MM.1S (cell line): ENCODE measurements at places on chromosomes 16 and 17.

DNA sequence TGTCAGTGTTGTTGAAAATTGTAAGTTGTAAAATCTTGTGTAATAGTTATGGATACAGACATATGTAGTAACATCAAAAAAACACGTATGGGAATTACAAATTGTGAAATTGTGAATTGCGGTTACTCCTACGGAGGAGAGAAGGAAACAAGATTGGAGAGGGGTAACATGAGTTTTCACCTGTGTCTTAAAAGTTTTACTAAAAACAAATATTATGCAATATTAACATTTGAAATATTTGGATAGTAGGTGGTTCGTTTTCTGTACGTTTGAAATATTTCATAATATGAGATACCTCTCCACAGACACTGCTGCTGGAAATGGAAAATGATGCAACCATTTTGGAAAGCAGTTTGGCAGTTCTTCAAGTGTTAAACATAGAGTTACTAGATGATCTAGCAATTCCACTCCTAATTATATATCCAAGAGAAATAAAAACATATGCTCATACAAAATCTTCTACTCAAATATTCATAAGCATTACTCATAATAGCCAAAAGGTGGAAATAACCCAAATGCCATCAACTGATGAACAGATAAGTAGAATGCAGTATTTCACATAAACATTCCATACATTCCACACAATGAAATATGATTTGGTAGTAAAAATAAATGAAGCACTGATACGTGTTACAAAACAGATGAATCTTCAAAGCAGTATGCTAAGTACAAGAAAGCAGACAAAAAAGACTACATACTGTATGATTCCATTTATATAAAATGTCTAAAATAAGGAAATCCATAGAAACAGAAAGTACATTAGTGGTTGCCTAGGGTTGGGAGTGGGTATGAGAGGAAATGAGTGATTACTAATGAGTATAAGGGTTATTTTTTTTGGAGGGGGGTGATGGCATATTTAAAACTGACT, 40.7 kb upstream of the ABCA10 start:
- no peak for DNase-seq

DNA sequence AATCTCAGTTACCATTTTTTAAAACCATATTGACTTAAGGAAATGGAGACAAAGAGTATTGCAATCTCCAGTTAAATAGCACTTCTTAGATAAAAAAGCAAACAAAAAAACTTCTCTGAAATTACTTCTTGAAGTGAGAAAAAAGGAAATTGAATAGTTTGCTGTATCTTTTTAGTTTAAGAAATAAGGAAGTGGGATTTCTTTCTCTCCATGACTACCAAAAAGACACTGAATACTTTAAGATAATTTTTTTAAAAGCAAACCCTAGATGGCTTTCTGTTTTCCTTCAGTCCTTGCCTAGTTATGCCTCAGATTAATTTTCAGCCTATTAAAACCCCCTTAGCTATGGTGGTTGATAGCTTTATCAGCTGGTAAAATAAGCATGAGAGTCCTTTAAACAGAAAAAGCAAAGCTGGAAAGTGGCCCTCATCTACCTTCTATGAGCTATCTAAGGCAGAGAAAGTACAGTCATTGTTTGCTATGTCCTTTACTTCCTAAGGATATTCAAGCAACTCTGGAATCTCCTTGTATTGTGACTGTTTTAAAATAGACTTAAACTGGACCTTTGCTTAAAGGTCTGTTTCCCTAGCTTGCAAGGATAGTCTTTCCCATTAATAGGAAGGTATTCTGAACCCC, 28.6 kb downstream of the TPPP3 start:
- no peak for DNase-seq

DNA sequence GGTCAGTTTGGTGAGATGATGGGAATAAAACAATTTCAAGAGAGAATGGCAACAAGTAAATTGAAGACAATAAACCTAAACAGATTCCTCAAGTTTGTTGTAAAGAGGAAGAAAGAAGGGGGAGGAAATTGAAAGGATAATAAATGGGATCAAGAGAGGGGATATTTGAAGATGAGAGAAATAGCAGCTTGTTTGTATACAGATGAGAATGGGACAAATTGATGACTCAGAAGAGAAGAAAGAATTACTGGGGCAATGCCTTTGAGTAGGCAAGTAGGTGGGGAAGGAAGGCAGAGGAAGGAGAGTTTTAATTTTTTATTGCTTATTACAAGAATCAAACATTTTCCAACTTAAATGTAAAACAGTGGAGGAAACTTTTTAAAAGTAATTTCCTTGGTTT, 98.3 kb downstream of the CHD9 start:
- DNase-seq: no peak

GRCh38 chr16:70573451-70574121, 50.0 kb downstream of the SF3B3 start:
- no peak for DNase-seq

DNA sequence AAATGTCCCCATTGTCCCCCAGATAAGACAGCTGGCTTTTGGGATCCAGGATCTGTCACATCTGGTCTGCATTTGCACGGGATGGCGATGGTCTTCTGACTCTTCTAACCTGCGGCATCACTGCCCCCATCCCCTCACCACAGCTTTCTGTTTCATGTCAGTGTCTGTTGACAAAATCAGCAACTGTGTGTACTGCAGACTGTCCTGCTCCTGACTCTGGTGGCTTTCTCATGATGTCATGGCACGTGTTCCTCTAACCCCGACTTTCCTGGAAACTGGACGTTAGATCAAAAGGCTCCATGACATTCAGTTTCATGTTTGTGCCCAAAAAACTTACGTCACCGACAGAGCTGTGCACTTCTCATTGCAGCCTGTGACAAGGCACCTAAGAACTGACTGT, 30.1 kb upstream of the CPNE2 start:
- no peak for DNase-seq

DNA sequence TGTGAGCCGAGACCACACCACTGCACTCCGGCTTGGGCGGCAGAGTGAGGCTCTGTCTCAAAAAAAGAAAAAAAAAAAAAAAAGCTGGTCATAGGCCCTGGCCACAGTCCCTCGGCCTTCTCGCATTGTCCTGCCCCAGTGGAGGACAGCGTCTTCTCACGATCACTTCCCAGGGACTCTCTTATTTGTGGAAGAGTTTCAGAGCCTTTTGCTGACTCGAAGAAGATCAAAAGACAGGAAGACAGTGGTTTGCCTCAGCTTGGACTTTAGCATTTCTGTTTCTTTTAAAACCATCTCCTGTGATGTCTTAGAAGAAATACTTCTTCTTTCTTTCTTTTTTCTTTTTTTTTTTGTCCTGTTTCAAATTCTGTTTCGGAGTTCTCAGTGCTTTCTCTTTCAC, 210.0 kb downstream of the FTO start:
- no peak for DNase-seq

GRCh38 chr17:55458978-55459377, 37.3 kb upstream of the MMD start:
- DNase-seq: no peak

GRCh38 chr17:14604591-14605266, 303.8 kb downstream of the HS3ST3B1 start:
- DNase-seq: no peak

- DNase-seq: no peak
Observed at GRCh38 chr17:71080937-71081336, 911.6 kb downstream of the KCNJ2 start.

DNA sequence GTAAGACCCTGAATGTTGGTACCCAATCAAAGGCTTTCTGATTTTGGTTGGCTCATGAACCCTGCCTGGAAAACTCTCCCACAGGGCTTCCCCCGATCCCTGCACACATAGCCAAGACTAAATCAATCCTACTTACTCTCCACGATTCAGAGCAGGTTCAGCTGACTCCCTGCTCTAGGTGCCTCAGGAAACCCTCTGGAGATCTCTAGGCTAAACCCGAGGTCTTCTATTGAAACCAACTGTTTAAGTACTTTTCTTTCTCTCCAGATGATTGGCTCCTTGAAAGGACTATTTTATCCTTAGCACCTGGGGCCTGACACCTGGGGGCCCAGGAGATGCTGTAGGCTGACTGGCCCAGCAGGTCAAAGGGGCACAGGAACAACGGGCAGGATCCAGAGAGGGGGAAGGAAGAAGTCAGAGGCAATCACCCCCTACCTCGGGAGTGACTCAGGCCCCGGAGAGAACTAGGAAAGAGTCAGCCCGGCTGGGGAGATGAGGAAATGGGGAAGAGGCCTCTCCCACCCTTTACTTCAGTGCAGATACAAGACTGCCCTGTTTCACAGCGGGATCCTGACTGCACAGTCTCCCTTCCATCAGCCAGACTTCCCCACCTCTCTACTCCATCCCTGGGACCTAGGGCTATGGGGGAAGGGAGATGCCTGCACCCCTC, 2.0 kb downstream of the TBC1D10B start:
- no peak for DNase-seq

DNA sequence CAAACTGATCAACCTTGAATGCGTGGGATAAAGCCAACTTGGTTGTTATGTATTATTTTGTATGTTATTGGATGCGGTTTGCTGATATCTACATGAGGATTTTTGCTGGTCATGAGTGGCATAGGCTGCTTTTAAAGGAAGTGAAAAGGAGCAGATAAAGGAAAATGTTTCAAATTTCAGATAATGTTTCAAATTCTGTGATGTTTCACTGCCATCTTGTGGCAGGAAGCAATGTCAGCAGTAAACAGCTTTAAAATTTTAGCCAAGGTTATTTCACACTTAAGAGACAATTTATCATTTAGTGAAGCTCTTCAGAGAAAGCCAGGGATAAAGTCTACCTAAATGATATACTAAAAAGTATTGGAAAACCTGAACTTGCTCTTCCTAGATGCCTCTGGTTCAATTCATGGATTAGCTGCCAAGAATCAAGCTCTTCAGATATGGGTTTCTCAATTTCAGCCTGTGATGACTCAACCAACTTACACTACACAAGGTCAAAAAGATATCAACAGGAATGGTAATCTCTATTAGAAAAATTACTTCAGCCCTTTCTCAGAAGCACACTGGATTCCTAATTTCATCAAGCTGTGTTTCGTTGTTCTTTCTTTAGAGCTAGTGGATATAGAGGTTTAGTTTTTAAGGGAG, 136.0 kb upstream of the C17orf78 start:
- peak; percentile 12 for DNase-seq

GRCh38 chr16:53529513-53529912, 26.5 kb upstream of the AKTIP start:
- DNase-seq: no peak

DNA sequence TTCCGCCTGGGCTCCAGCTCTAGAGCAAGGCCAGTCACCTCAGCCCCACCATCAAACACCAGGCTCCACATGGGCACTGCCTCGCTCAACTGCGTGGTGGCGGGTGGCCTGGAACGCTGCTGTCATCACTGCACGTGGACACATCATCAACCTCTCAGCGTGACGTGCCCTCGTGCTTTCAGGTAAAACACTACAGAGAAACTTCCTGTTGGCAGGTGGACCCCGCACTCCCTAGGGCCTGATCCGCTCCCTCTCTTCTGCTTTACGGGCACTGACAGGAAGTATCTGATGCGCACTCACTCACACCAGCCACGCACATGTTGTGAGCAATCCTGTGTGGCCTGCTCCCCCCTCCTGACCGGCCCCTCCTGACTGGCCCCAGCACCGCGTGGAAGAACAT, 87.4 kb downstream of the ANKRD11 start:
- DNase-seq: no peak

DNA sequence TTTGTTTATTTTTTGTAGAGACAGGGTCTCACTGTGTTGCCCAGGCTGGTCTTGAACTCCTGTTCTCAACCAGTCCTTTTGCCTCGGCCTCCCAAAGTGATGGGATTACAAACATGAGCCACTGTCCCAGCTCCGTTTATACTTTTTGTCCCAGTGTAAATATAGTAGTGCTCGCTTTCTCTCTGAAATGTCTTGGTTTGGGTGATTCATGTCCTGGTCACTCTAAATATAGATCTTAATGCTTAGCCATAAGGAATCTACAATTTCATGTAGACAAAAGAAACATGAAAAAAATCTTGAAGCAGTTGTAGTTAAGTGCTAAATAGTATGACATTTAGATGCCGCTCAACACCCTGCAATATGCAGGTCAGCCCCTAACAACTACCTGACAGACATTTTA, 126.9 kb downstream of the KATNIP start:
- no peak for DNase-seq

DNA sequence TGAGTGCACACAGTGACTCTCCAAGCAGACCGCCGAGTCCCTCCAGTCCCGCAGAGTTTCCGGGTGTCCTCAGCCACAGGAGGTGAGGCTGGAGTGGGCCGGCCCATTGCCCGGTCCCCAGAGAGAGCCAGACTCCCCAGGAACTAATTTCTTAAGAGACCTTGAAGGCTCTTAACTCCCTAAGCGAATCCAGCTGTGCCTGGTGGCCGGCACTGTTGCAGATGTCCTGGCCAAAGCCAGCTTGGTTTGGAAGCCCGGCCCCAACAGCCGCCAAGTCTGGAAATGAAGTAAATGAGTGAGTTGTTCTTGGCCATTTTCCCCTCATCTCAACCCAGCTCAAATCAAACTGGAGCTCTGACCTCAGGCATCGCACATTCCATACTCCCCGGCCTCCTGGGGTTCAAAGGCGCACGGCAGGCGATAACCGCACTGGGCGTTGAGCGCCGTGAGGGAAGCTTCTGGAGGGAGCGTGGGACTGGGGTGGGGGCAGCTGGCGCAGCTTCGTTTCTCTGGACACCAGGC, 42.0 kb downstream of the CMIP start:
- DNase-seq: no peak

GRCh38 chr16:729768-730665, 3.1 kb downstream of the HAGHL start:
- DNase-seq: no peak

DNA sequence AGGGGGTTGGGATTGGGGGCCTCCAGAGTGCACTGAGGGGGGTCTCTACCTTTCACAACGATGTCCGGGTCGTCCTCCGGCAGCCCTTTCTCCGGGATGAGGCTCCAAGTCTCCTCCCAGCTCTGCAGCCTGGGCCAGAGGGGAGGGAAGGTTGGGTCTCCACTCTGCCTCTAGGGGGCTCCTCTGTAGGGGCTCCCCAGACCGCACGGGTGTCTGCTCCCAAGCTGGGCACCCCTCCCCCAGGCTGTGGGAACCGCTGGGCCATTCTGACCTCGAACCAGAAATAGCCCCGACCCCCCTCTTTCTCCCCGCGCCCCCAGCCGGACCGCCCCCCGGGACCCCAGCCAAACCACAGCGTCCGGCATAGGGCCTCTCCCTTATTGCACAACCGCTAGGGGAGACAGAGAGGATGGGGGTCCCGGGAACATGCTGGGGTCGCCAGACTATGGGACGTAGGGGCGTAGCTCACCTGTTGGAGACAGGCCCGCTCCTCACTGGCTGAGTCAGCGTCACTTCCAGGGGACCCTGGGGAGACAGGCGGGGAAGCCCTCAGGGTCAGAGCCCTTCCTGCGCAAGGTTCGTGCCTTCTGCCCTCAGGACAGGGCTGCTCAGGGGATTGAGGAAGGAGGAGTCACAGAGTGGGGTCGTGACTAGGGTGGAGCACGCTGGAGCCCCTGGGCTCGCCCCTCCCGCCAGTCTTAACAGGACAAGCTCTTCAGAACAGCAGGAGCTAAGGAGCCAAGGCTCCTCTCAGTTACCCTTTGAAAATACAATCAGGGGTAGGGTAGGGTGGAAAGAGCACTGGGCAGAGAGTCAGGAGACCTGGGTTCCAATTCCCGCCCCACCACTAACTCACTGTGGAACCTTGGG, 2.7 kb downstream of the PLEKHH3 start:
- no peak for DNase-seq
